IPS DF 19.7 (cell line): ENCODE measurements at places on chromosomes 3 and 15.
A peak's percentile ranks its signal among the peaks of the same experiment; 100 is the strongest.

DNA sequence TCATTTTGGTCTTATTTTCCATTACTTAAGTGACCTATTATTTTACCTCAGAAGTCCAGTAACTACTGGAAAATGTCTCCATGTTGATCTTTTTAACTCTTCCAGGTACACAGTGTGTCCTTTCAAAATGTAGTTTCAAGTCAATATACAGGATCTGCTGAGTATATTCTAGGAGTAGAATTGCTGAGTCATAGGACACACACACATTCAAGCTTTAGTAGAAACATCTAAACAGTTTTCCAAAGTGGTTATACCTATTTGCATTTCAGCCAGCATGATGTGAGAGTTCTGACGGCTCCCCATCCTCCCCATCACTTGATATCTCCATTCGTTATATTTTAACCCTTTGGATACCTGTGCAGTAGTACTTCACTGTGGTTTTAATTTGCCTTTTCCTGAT, 271.9 kb downstream of the MCTP2 start:
- no peak for DNase-seq

GRCh38 chr3:73848173-73848906, 223.6 kb upstream of the PDZRN3 start:
- DNase-seq: no peak

DNA sequence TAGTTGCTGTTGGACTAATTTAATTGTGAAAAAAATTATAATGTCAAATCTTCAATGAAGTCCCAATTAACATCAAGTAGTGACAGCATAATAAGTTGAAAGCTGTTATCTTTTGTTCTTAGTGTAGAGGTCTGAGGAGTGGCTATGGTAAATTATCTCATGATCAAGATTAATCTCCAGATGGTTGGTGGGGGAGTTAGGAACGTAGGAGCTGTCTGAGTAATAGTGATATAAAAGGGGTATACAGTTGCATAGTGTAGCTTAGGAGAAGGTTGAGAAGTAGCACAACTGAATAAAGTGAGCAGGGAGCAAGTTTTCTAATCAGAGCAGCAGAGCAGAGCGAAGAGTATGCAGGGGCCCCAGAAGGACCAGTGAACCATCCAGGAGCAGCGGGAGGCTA, 19.5 kb downstream of the TMOD2 start:
- DNase-seq: no peak

DNA sequence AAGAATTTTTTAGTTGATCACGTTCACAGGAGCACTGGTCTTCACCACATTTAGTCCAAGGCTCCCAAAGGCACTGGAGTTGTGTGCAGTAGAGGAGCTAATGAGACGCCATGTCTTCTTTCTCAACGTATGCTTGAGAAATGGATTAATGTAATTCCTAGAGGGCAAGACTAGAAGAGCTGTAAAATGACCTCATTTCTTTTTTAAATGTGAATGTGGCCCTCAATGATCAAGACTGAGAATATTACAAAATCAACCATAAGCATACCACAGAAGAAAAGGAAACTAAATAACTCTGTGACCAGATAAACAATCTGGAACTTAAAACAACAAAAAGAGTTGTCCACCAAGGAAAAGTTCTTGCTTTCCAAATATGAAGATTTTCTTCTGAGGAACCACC, 112.1 kb upstream of the THBS1 start:
- no peak for DNase-seq

- DNase-seq: no peak
These were observed 62.8 kb downstream of the XXYLT1 start for GRCh38 chr3:195208183-195208582.

DNA sequence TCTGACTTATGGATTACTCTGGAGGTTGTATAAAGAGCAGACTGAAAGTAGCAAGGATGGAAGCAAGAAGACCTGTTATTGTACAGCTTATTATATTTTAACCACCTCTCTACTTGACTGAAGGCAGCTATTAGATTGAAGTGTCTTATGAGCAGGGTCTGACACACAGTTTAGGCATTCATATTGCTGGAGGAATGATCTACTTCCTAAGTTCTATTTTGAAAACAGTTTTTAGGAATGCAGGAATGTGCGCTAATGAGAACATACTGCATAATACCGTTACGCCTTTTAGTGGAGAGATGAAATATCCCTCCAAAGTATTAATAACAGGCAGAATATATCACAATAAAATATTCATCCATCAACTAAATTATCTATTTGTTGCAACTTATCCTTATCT, 193.3 kb downstream of the ISL2 start:
- DNase-seq: no peak

DNA sequence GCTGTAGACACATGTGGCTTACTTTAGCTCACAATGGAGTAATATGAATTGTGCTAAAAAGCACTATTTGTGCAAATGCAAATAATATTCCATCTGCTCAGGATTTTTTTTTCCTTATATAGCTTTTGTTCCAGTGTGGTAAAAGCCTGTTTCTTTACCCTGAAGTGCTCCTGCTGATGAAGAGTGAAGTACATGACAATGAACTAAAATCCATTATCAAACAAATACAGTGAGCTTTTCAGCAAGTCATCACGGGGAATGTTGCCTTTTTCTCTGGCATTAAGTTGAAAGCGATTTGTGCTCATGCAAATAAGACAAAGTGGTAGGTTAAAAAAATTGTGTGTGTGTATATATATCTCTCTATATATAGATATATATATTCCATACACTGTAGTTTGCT, 28.6 kb upstream of the CCDC39 start:
- no peak for DNase-seq

DNA sequence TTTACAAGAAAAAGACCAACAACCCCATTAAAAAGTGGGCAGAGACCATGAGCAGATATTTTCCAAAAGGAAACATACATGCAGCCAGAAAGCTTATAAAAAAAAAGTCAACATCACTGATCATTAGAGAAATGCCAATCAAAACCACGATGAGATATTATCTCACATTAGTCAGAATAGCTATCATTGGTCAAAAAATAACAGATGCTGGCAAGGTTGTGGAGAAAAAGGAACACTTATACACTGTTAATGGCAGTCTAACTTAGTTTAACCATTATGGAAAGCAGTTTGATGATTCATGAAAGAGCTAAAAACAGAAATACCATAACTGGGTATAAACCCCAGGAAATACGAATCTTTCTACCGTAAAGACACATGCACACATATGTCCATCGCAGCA, 76.3 kb downstream of the SUCNR1 start:
- DNase-seq: no peak

GRCh38 chr3:146195605-146196004, 34.6 kb upstream of the PLOD2 start:
- DNase-seq: no peak

- DNase-seq: no peak
These were observed 151.1 kb downstream of the IL20RB start for GRCh38 chr3:137108699-137109440.

GRCh38 chr15:80059786-80060355, 395 bp downstream of the ZFAND6 start:
- no peak for DNase-seq

DNA sequence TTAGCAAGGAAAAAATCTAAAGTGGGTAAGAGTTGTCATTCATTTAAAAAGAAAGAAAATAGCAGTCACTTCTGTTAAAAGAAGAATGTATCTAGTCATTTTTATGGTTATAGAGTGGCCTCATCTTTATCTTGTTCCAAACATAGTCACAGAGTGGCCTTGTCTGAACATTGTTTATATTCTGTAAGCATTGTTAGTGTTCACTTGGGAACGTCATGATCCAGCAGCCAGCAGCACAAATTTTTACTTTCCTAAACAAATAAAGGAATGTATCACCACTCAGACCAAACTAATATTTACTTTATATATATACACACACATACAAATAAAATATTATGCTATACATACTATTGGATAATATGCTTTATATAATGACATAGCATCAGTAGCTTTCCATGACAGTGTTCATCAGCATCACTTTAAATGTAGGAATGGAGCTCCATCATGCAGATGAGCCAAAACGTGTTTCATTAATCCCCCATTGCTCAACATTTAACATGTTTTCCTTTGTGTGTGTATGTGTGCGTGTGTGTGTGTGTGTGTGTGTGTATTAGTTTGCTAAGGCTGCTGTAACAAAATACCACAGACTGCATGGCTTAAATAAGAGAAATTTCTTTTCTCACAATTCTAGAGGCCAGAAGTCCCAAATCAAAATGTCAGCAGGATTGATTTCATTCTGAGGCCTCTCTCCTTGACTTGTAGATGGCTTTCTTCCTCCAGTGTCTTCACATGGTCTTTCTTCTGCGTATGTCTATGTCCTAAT, 39.6 kb upstream of the GYG1 start:
- DNase-seq: no peak

DNA sequence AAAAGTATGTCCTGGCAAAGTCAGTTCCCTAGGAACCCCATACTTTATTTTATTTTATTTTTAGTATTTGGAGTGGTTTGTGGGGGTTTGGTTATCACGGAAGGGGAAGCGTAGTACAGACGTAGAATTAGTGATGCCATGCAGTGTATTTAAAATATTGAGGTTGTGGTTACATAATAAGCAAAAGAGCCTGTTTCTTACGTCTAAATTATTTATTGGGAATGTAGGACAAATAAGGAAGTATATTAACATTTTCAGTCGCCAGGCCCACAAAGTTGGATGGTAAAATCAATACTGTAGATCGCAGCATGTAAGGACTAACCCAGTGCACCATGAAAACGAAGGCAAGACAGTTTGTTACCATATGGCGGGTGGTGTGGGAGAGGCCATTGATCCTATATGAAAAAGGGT, 558 bp downstream of the DTWD1 start:
- no peak for DNase-seq

DNA sequence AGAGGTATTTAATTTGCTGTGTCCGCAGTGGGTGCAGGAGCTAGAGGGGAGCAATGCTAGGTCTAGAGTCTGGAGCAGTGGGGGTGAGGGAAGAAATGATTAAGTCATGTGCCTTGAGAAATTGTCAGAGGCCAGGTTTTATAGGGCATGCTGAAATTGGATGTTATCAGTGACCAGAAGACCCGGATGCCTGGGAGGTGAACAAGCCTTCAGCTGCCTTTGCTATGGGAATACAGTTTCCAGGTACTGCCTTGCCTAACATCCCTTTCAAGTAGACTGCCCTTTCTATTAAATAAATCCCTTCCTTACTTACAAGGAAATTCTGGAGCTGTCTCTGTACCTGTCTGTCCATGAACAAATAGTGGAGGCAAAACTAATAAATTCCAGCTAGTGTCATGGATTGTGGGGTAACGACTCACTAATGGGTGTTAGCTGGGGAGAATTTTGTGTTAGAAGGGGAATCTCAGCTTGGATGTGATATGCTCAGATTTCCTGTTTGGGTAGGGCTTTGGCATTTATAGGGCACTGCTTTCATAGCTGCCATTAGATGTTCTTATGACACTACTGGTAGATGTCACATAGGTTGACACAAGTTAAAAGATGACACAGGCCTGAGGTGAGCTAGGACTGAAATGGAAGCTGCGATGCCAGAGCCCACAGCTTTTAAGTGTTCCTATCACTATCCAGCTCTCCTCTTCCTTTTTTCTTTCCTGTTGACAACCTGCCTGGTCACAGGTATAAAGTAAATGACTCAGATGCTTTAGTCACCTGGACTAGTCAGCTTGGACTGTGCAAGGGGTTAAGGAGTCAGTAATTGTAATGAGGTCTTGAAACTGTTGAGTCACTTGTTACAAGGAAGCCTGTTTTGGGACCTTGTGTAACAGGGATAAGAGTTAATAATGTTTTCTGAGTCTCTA, 21.3 kb downstream of the CHD2 start:
- DNase-seq: no peak

DNA sequence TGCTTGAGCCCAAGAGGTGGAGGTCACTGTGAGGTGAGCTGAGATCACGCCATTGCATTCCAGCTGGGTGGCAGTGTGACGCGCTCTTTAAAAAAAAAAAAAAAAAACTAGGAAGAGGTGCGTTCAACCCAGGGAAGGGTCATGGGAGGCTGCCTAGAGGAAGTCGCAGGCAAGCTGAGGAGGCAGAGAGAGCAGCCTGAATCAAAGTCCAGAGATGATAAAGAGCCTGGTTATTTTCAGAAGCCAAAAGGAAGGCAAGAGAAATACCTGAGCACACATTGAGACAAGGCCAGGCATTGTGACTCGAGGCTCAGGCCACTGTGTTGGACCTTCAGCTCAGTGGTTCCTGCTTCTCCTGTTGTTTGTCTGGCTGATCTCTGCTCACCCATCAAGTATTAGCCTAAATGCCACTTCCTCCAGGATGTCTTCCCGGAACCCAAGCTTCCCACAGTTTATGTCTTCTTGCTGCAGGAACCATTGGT, 16.1 kb upstream of the GCNT3 start:
- no peak for DNase-seq

DNA sequence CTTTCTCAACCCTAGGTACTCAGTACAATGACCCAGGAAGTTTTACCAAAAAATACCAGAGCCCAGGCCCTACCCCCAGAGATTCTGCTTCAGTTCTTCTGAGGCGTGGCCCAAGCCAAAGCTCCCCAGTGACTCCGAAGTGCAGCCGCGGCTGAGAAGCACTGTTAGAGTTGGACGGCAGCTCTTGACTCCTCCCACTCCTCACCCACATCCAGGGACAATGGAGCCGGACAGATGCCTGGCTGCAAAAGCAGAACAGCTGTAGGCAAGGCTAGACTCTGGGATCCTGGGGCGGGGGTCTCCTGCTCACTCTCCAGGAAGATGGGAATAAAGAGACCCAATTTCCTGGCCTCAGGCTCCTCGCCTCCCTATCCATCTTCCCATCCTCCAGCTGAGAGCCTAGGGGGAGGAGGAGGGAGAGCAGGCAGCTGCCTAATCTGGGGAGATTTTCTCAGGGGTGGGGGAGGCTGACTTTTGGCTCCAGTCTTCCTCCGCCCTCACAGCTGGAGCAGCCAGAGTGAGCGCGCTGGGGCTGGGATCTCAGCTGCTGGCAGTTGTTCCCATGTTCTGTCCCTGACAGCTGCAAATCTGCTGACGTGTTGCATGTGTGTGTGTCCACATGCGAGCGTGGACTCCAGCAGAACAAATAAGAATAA, 223.8 kb downstream of the OPA1 start:
- DNase-seq: peak; percentile 80
